ENCODE measurements at places on chromosomes 1 and 21.

- DNase-seq, result peak; percentile 94
Observed at GRCh38 chr1:183633676-183634343, 1.8 kb downstream of the ARPC5 start.

DNA sequence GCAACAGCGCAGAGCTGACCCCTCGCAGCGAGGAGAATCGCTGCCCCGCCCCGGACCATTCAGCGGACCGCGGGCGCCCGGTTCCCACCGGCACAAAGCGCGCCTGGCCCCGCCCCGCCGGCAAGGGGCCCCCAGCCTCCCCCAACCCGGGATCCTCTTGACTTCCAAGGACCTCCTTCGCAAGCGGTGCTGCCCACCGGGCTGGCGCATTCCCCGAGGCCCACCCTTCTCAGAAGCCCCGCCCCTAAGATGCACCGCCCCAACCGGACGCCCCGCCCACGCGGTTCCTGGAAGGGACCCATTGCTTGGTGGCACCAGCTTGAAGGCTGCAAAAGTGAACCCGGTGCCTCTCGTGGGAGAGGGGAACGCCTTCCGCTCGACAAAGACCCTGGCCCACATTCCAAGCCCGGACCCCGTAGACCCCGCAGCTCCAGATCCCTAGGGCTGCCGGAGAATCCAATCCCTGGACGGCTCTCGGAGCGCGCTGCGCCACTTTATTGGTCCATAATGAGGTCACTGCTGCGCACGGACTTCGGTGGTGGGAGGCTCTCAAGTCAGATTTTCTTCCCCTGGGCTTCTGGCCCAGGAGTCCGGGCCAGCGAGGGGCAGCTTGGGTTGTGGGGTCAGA is 2.0 kb downstream of the HES3 start:
- DNase-seq, result no peak

DNA sequence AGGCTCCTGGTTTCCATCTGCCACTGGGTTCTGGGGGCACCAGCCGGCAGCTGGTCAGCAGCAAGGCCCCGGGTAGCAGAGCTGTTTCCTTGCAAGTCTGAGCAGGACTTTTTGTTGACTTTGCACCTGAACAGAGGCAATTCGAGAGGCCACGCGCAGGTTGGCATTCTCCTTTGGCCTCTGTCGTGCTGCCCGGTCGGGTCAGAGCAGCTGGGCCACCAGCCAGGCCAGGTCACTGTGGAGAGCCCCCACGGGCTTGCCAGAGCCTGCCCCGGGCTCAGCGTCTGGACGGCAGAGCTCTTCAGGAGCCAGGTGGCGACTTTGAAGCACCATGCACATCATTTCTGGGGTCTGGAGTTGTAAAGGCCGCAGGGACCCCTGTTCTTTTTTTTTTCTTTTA is 28.4 kb upstream of the TMEM52 start:
- no peak for DNase-seq

- no peak for DNase-seq
Observed at GRCh38 chr1:182770232-182770631, 19.3 kb upstream of the NPL start.

DNA sequence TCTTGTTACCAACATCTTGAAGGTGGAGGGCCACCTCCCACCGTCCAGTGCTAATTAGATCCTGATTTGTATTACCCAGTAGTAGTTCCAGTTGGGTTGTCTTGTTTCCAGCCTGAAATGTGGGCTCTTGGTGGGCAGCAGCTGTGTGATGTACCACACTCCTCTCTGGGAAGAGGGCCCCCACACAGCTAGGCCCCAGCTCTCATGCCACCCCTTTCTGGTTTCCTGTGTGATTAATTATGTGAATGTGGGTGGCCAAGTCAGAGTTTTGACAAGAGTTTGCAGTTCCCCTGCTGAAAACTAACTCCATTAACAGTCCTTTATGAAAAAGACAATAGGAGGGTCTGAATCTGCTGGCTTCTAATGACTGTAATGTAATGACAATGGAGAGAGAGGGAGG is 3.8 kb downstream of the HMGB4 start:
- DNase-seq, result no peak

- DNase-seq, result no peak
Observed at GRCh38 chr1:52119301-52120079, 22.4 kb upstream of the ZFYVE9 start.

DNA sequence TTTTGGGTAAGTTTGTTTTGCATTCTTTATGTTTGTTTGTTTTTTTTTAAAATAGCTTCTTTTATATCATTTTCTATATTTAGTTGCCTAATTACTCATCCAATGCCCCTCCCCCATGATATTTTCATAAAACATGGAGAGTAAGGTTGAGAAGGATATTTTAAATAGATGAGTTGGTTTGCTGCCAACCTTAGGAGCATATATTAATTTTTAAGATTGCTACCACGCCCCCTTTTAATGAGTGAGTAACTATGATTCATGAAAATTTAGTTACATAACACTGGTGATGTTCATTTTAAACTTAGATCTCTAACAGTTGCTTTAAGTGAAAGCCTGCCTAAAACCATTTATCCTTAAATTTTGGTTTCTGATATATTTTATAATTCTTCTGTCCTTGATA is 18.7 kb downstream of the TMEM50A start:
- peak; percentile 52 for DNase-seq

DNA sequence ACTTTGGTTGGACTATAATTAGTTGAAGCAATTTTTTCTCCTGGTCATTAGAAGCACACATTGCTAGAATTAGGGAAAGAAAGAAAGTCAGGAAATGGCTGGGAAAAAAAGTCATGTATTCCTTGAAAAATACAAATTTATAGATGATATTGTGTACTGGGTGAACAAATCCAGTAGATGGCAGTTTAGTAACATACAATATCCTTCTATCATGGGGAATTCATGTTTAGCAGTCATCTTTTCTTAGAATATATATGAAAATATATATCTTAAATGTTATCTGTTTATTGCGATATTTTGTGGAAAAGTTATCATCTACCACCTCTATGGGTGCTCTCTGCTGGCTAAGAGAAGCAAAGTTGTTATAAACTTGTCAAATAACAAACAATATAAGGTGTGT is 13.1 kb upstream of the ZRANB2 start:
- DNase-seq, result peak; percentile 54

DNA sequence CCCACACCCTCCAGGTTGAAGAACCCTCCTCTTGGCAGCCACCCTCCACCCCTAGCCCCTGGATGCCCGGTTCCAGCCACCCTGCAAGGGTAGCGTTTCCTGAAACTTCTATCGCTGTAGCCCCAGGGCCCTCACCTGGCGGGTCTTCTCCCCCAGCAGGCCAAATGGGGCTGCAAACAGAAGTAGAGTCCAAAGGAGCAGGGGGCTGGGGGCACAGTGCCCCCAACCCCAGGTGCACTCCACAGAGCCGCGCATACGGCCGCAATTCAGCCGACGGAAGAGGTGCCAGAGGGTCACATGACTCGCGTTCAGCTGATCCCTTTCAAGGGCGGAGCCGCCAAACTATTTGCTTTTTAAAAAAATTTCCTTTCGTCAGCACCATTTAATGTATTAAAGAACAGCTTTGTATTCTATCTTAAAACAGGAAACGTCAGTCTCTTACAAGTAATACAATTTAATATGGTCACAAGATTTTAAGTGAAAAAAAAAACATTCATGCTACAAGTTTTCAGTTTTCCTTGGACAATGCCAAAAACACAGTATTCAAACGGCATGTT is at the start of gene GLMP:
Gene GLMP, minus strand, starts transcription at position 289 of the 557 bp plus-strand sequence. Its CDS starts 34 bp downstream, at position 255.
- peak; percentile 70 for DNase-seq

DNA sequence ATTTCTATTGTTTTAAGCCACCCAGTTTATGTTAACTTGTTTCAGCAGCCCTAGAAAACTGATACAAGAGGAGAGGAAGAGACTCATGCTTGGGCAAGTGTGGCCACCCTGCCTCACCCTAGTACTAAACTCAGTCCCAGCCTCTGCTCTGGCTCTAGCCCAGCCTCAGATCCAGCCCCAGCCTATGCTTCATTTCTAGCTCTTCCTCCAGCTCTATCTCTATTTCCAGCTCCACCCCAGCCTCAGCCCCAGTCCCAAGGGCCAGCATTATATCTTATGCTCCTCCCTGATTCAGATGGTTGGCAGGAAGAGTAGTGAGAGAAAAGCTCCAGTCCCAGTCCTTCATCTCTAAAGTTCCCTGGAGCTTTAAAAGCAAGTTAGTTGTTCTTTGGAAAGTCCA is 535.5 kb downstream of the PTPRC start:
- DNase-seq, result no peak

DNA sequence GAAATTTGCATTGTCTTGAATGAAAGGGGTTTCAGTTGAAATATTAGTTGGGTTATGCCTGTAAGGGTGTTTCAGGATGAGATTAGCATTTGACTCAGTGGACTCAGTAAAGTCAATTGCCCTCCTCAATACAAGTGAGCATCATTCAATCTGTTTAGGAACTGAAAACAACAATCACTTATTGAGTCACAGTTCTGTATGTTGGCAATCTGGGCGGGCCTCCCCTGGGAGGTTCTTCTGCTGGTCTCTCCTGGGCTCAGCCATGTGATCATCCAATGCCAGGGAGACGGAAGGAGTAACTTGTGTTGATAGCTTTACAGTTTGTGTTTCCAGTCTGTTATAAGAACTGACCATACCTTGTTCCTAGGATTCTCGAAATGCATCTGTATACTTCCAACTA is 262.9 kb upstream of the RUNX1 start:
- DNase-seq, result no peak

DNA sequence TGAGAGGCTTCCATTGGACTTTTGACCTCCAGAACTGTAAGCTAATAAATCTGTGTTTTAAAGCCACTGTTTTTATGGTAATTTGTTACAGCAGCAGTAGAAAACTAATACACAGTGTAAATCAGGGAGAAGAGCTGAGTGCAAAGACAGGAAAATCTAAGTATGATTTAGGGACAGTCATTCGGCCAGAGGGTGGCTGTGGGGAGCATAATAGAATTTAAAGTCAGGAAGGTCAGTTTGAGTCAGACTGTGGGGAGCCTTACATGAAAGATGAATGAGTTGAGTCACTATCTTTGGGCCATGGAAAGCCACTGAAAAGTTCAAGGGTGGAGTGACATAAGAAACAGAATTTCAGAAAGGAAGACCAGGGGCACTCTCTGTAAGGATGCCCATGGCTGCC is 52.4 kb upstream of the SSX2IP start:
- peak; percentile 76 for DNase-seq

DNA sequence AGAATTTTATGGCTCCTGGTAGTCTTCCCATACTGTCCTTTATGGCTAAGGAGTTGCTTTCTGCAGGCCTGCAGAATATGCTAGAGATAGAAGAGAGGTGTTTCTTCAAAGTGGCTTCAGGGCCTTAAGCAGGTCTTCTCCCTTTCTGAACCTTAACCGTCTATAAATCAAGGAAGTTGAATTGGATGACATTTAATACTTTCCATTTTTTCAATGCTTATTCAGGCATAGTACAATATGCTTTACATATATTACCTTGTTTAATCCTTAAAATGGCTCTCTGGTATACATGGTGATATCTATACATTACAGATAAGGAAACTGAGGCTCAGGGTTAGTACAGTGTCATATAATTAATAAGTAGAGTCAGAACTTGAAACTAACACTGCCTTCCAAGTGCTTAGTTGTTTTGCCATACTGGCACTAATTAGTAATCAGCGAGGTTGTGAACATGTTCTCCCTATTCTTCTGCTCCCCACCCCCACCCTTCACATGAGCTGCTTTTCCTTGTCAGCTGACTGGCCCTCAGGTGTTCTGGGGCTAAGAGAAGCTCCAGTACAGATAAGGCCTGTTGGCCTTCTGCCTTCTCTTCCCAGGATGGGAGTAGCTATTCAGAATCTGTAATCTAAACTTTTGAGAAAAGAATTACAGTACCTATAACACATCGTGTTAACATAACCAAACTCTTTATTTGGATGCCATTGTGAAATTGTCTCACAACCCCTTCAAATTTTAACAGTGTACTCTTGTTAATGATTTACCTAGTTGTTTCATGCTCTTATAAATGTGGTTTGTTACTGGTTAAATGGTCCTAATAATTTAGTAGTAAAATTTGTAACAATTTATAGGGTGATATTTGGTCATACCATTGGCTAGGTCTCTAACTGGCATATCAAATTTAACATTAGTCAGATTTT is 13.6 kb downstream of the NFYC start:
- DNase-seq, result no peak

DNA sequence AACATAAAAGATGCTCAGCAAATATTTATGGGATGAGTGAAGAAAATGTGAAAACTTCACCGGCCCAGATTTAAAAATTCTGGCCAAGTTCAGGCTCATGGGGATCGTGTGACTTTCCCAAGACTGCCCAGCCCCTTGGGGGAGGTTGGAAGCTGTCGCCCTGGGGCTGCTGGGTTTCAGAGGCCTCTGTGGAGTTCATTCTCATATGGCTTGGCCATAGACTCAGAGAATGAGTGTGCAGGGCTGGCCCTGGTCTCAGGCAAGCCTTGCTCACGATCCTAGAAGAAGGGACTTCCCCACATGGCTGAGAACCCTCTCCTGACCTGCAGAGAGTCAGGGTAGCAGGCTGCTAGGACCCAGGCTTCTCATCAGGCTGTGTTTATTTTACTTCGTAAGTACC is 24.6 kb downstream of the PADI2 start:
- DNase-seq, result no peak
